ENCODE measurements at places on chromosomes 16 and 17. TPM values are rescaled to one million over a fixed set of nuclear protein-coding genes. Genes with fewer than 3 reads are reported as not detected.

GRCh38 chr17:30534938-30535921 is 58.0 kb downstream of the GOSR1 start:
- DNase-seq = no peak
- H3K4me1 ChIP-seq = peaks cover 5% of the 10 kb centered on the region
- H3K27ac ChIP-seq = no peak overlapping the region
- H3K4me3 ChIP-seq = no peak overlapping the region

- peaks cover 32% of the 10 kb centered on the region for H3K4me1 ChIP-seq
- H3K27me3 ChIP-seq = no peaks in the 10 kb centered on the region
- peak; percentile 59 for DNase-seq
- H3K4me3 ChIP-seq = no peak overlapping the region
- no peak overlapping the region for H3K27ac ChIP-seq
These were observed 38.9 kb downstream of the KANSL1 start for GRCh38 chr17:46154151-46154816.

GRCh38 chr16:52191531-52192134 is 355.3 kb downstream of the TOX3 start:
- H3K27me3 ChIP-seq = no peaks in the 10 kb centered on the region
- peak; percentile 20 for DNase-seq
- no peak overlapping the region for H3K27ac ChIP-seq
- H3K36me3 ChIP-seq = no peaks in the 10 kb centered on the region
- H3K4me1 ChIP-seq = no peaks in the 10 kb centered on the region
- no peak overlapping the region for H3K4me3 ChIP-seq

GRCh38 chr17:4220655-4221054 is 43.1 kb downstream of the ANKFY1 start:
- H3K4me1 ChIP-seq = no peaks in the 10 kb centered on the region
- DNase-seq = no peak
- no peak overlapping the region for H3K4me3 ChIP-seq

DNA sequence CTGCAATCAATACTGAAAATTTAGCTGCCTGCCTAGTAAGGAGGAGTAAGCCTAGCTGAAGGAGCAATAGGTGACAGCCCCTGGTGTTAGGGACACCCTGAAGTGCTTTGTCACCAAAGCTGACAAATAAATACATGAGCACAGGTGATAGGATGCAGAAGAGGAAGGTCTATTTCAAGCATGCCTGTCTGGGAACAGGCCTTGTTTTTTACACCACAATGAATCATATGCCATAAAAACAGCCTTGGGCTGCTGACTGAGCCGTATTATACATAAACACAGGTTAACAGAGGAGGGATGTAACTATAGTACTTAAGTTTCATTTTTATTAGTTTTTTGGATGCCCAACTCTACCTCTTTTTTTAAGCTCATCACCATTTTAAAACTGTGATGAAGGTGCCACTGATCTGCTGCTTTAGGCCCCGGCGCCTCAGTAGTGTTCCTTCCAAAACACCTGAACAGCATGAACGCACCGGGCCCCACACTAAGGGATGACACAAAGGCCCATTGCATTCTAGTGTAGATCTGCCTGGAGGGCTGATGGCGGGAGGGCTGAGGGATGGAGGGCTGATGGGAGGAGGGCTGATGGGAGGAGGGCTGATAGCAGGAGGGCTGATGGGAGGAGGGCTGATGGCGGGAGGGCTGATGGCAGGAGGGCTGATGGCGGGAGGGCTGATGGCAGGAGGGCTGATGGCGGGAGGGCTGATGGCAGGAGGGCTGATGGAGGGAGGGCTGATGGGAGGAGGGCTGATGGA is 150.3 kb downstream of the AATF start:
- no peak for DNase-seq
- H3K4me3 ChIP-seq = no peak overlapping the region
- H3K36me3 ChIP-seq = peaks cover 35% of the 10 kb centered on the region
- H3K27ac ChIP-seq = no peak overlapping the region
- H3K4me1 ChIP-seq = no peaks in the 10 kb centered on the region
- H3K27me3 ChIP-seq = no peaks in the 10 kb centered on the region

Gene KATNB1
- 28.6 TPM for total RNA-seq

- no peak for DNase-seq
- no peaks in the 10 kb centered on the region for H3K4me1 ChIP-seq
- H3K27ac ChIP-seq = no peak overlapping the region
- no peak overlapping the region for H3K4me3 ChIP-seq
These were observed 164.9 kb downstream of the IRF8 start for GRCh38 chr16:86063760-86064405.

Gene AXIN2
- 8.9 TPM for total RNA-seq

GRCh38 chr16:78961464-78961863 is 639.1 kb downstream of the MAF start:
- no peaks in the 10 kb centered on the region for H3K4me1 ChIP-seq
- DNase-seq = no peak
- no peak overlapping the region for H3K27ac ChIP-seq
- H3K36me3 ChIP-seq = no peaks in the 10 kb centered on the region
- no peaks in the 10 kb centered on the region for H3K27me3 ChIP-seq

GRCh38 chr17:2227025-2227699 is 76.4 kb downstream of the SMG6 start:
- DNase-seq = no peak
- H3K27ac ChIP-seq = no peak overlapping the region
- H3K4me3 ChIP-seq = no peak overlapping the region
- H3K4me1 ChIP-seq = peaks cover 32% of the 10 kb centered on the region
- no peaks in the 10 kb centered on the region for H3K36me3 ChIP-seq

GRCh38 chr17:12744298-12744697 is 45.0 kb upstream of the ARHGAP44 start:
- H3K4me1 ChIP-seq = peaks cover 12% of the 10 kb centered on the region
- no peak for DNase-seq
- H3K36me3 ChIP-seq = no peaks in the 10 kb centered on the region

- H3K4me1 ChIP-seq = peaks cover 18% of the 10 kb centered on the region
- no peak overlapping the region for H3K27ac ChIP-seq
- no peaks in the 10 kb centered on the region for H3K27me3 ChIP-seq
These were observed 481 bp downstream of the HEXIM2 start for GRCh38 chr17:45162025-45162687.

Gene CCDC200
- total RNA-seq = not detected

- no peaks in the 10 kb centered on the region for H3K27me3 ChIP-seq
- no peak for DNase-seq
- peaks cover 4% of the 10 kb centered on the region for H3K4me1 ChIP-seq
- no peaks in the 10 kb centered on the region for H3K36me3 ChIP-seq
These were observed 2.2 kb upstream of the SLC12A3 start for GRCh38 chr16:56862776-56863175.

GRCh38 chr17:5680766-5681165 is 96.5 kb upstream of the NLRP1 start:
- H3K4me1 ChIP-seq = no peaks in the 10 kb centered on the region
- no peak overlapping the region for H3K27ac ChIP-seq
- no peaks in the 10 kb centered on the region for H3K36me3 ChIP-seq
- no peak for DNase-seq

- no peaks in the 10 kb centered on the region for H3K4me1 ChIP-seq
- no peak overlapping the region for H3K27ac ChIP-seq
- H3K4me3 ChIP-seq = no peak overlapping the region
- no peak for DNase-seq
These were observed 267.5 kb downstream of the HS3ST4 start for GRCh38 chr16:25959221-25959620.

Gene VASN
- total RNA-seq = 32.0 TPM

GRCh38 chr16:78478267-78478861 is 378.9 kb downstream of the WWOX start:
- no peaks in the 10 kb centered on the region for H3K4me1 ChIP-seq
- H3K27ac ChIP-seq = no peak overlapping the region
- H3K27me3 ChIP-seq = no peaks in the 10 kb centered on the region
- no peak for DNase-seq

GRCh38 chr16:10990378-10990777 is 46.0 kb downstream of the CLEC16A start:
- H3K27ac ChIP-seq = no peak overlapping the region
- no peaks in the 10 kb centered on the region for H3K27me3 ChIP-seq
- peaks cover 30% of the 10 kb centered on the region for H3K4me1 ChIP-seq
- DNase-seq = no peak
- peaks cover 2% of the 10 kb centered on the region for H3K36me3 ChIP-seq
- no peak overlapping the region for H3K4me3 ChIP-seq

DNA sequence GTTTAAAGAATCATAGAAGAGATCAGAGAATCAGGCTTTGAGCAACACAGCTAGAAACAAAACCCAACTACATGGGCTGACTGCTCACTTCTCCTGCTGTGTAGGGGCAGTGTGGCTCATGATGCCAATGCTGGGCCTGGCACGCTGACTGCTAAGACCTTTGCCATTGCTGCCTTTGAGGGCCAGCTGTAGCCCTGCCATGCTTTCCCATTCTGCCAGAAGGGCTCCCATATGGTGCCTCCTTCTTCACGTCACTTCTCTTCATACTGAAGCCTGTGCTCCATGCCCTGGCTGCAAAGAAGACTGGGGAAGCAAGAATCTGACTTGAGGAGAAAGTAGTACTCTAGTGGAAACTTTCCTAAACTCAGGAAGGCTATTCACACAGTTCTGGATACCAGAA is 232.9 kb downstream of the UTP18 start:
- no peak overlapping the region for H3K27ac ChIP-seq
- H3K27me3 ChIP-seq = no peaks in the 10 kb centered on the region
- H3K36me3 ChIP-seq = no peaks in the 10 kb centered on the region
- H3K4me3 ChIP-seq = no peak overlapping the region
- no peaks in the 10 kb centered on the region for H3K4me1 ChIP-seq

DNA sequence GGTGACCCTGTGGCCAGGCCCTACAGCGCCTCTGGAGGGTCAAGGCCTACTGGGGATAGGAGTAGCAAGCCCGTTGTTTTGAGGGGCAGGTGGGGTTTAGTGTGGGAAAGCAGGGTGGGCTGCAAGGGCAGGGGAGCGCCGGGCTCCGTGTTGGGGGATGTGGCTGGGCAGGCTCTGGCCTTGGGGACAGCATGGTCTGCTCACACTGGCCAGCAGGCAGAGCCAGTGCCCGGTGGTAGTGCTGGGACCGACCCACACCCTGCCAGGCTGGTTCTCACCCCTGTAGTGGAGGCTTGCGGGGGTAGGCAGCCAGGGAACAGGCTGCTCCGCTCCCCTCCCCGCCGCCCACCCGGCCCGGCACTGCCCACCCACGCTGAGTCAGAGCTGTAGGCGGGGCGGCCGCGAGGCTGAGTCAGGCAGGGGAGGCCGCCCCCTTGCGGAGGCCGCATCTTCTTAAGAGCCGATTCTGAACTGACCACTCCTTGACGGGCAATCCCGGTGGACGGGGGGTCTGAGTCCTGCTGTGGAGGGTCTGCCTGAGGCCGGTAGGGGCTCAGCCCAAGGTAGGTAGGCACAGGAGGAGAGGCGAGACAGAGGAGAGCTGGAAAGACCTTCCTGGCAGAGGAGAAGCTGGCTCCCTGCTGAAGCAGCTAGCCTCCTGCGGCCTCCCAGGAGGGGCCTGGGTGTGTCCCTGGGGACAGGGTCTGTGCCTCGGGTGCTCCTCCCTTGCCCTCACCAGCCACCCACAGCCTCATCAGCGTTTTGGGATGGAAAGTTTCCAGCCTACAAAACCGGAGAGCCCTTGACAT is 62.4 kb downstream of the BAIAP2 start:
- H3K36me3 ChIP-seq = no peaks in the 10 kb centered on the region
- peak overlapping the region; percentile 89 for H3K27ac ChIP-seq
- peaks cover 50% of the 10 kb centered on the region for H3K4me1 ChIP-seq
- DNase-seq = peak; percentile 72
- peak overlapping the region; percentile 38 for H3K4me3 ChIP-seq

- H3K4me1 ChIP-seq = peaks cover 5% of the 10 kb centered on the region
- no peaks in the 10 kb centered on the region for H3K36me3 ChIP-seq
- H3K27ac ChIP-seq = no peak overlapping the region
- DNase-seq = no peak
- no peak overlapping the region for H3K4me3 ChIP-seq
- H3K27me3 ChIP-seq = no peaks in the 10 kb centered on the region
These were observed 33.5 kb downstream of the HS3ST3B1 start for GRCh38 chr17:14334276-14334840.

Gene OR3A3
- total RNA-seq = not detected

GRCh38 chr17:40503154-40503553 is 1.7 kb upstream of the TNS4 start:
- H3K4me1 ChIP-seq = peaks cover 10% of the 10 kb centered on the region
- no peaks in the 10 kb centered on the region for H3K36me3 ChIP-seq
- DNase-seq = no peak
- H3K27ac ChIP-seq = no peak overlapping the region

Gene EPX
- not detected for total RNA-seq

- H3K27ac ChIP-seq = no peak overlapping the region
- H3K4me1 ChIP-seq = no peaks in the 10 kb centered on the region
- no peak for DNase-seq
- H3K4me3 ChIP-seq = peak overlapping the region; percentile 37
- H3K27me3 ChIP-seq = no peaks in the 10 kb centered on the region
These were observed 27.2 kb downstream of the ARHGAP27 start for GRCh38 chr17:45405250-45406086.

DNA sequence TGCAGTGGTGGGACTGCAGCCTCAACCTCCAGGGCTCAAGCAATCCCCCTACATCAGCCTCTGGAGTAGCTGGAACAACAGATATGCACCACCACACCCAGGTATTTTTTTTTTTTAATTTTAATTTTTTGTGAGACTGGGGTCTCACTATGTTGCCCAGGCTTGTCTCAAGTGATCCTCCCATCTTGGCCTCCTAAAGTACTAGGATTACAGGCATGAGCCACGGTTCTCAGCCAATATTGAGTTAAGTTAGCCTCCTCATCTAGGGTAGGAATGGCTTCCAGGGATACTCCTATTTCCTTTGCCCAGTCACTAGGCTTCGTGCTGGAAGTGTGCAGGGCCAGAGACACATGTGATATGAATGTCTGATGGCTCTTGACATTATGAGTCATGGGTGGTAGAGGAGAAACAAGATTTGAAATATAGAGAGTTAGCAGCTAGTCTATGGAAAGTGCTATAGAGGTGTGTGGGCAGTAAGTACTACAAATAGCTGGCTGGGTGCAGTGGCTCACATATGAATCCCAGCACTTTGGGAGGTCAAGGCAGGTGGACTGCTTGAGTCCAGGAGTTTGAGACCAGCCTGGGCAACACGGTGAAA is 8.0 kb upstream of the HES7 start:
- DNase-seq = no peak
- no peak overlapping the region for H3K27ac ChIP-seq
- H3K36me3 ChIP-seq = no peaks in the 10 kb centered on the region
- H3K4me1 ChIP-seq = peaks cover 3% of the 10 kb centered on the region
- H3K27me3 ChIP-seq = no peaks in the 10 kb centered on the region

Gene PRSS21
- total RNA-seq = not detected

Gene NACA2
- total RNA-seq = not detected

- no peak overlapping the region for H3K27ac ChIP-seq
- no peaks in the 10 kb centered on the region for H3K36me3 ChIP-seq
- no peak for DNase-seq
- no peak overlapping the region for H3K4me3 ChIP-seq
- no peaks in the 10 kb centered on the region for H3K27me3 ChIP-seq
These were observed 188.1 kb upstream of the ZNF469 start for GRCh38 chr16:88194397-88195268.

Gene CD300LB
- total RNA-seq = not detected

GRCh38 chr17:7306911-7307685 is at the start of gene EIF5A:
Gene EIF5A, plus strand, starts transcription at chr17:7307628. Its CDS starts 2,008 bp downstream, at chr17:7309636.
- peak within 1 kb of the TSS; percentile 90 for H3K27ac ChIP-seq
- peaks cover 28% of the 10 kb centered on the region for H3K36me3 ChIP-seq
- peak within 1 kb of the TSS; percentile 87 for H3K4me3 ChIP-seq
- peaks cover 20% of the 10 kb centered on the region for H3K4me1 ChIP-seq

- H3K27me3 ChIP-seq = peaks cover 14% of the 10 kb centered on the region
- no peak overlapping the region for H3K4me3 ChIP-seq
- H3K36me3 ChIP-seq = no peaks in the 10 kb centered on the region
These were observed 775 bp upstream of the CHP2 start for GRCh38 chr16:23753908-23754593.

GRCh38 chr16:83403761-83404160 is 404.0 kb upstream of the HSBP1 start:
- DNase-seq = peak; percentile 91
- H3K27ac ChIP-seq = peak overlapping the region; percentile 80
- H3K4me1 ChIP-seq = peaks cover 23% of the 10 kb centered on the region
